ENCODE measurements at places on chromosomes 1 and 21.
A peak's percentile ranks its signal among the peaks of the same experiment; 100 is the strongest.

DNA sequence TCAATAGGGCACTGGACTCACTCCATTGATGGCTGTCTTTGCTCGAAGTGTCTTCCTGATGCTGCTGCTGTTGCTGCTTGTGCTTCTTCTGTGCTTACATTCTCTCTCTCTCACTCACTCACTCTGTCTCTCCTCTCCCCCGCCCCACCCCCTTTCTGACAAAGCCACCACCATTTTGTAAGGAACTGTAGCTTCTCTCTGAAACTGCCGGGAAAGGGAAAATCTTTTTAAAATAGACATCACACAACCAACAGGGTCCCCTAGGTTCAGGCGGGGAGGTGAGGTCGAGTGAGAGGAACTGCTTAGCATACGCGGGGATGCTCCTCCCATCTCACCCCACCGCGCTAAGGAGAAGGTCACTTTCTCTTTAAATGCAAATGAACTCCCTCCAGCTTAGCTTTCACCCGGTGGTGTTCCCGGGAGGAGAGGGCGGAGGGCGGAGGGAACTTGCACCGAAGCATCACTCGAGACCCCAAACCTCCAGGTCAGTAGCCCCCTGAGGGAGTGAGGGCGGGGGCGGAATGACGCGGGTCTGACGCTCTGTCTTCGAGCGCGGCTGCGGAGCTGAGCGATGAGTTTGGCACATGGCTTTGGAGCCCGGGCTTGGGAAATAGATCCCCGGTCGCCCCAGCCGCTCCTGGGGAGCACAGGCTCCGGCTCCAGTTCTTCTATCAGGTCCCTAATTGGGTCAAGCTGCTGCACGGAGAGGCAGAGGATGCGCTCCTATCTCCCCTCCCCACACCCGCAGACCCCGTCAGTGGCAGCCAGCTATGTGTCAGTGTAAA is at the start of gene CCDC28B:
Gene CCDC28B (plus strand): TSS at position 370 of the 785 bp plus-strand sequence. CDS start 1,341 bp downstream, outside the sequence.
- DNase-seq = peak; percentile 73

GRCh38 chr1:215794156-215794555 is 227.1 kb downstream of the KCTD3 start:
- DNase-seq = no peak

GRCh38 chr1:29224356-29224837 is 6.3 kb downstream of the MECR start:
- DNase-seq = no peak

DNA sequence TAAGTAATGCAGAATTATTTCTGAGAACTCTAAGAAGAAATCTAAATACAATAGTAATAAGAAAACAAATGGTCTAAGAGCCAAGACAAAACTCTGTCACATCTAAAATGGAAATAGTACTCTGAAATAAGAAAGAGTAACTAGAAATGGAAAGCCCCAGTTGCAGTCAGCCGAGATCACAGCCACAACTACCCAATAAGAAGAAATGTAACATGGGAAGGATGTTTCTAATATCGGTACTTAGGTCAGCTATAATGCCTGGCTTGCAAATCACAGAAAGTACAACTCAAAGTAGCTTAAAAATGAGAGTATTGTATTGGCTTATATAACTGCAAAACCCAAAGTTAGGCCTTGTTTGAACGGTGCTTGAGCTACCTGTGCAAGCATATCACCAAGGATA is 58.6 kb upstream of the USP25 start:
- no peak for DNase-seq

GRCh38 chr1:93346421-93346993 is 800 bp downstream of the DR1 start:
- peak; percentile 31 for DNase-seq

DNA sequence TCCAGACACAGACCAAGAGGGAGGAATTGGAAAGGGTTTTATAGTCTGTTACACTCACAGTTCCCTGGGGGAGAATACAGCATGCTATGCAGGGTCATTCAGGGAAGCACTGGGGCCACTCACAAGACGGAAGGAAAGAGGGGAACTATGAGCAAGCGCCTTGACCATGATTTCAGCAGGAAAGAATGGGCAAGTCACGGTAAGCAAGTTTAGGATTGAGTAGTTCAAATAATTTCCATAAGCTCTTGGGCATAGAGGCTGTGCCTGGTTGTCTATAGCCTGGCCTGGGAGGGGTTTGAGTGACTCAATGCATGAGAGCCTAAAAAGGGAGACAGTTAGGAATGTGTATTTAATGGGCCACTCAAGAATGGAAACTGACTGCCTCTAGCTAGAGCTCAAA is 176.7 kb downstream of the TTLL7 start:
- no peak for DNase-seq

GRCh38 chr1:171868217-171868803 is 27.0 kb downstream of the DNM3 start:
- no peak for DNase-seq

GRCh38 chr21:16117851-16118590 is 388.2 kb downstream of the USP25 start:
- peak; percentile 62 for DNase-seq

DNA sequence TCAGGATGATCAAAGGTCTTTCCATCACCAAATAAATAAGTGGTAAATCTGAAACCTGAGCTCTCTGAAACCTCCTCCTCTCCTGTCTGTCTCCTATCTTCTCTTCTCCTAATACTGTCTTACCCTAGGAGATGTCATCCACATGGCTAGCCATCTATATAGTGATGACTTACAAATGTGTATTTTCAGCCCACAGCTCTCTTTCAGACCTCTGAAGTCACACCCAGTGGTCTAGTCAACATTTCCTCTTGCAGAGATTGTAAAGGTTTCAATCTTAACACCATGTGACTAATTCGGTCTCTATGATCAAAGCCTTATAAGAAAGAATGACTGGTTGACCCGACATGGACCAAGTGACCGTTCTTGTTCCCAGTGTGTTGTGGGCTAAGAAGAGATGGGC is 63.1 kb upstream of the DPT start:
- no peak for DNase-seq

GRCh38 chr1:17686258-17686657 is 68.9 kb upstream of the ACTL8 start:
- no peak for DNase-seq

GRCh38 chr1:22916471-22916820 is 56.2 kb downstream of the LACTBL1 start:
- peak; percentile 7 for DNase-seq

GRCh38 chr1:69662321-69662720 is 94.6 kb downstream of the LRRC7 start:
- DNase-seq = no peak

DNA sequence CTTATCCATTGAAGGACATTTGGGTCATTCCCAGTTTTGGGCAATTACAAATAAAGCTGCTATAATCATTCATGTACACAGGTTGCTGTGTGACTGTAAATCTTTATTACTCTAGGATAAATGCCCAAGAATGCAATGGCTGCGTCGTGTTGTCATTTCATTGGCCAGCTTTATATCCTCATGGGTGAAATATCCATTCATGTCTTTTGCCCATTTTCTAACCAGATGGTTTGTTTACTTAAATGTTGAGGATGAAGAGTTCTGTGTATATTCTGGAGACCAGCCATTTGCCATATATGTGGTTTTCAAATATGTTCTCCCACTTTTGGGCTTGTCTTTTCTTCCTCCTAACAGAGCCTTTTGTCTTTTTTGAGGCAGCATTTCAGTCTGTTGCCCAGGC is 25.3 kb downstream of the TRIM11 start:
- DNase-seq = no peak

DNA sequence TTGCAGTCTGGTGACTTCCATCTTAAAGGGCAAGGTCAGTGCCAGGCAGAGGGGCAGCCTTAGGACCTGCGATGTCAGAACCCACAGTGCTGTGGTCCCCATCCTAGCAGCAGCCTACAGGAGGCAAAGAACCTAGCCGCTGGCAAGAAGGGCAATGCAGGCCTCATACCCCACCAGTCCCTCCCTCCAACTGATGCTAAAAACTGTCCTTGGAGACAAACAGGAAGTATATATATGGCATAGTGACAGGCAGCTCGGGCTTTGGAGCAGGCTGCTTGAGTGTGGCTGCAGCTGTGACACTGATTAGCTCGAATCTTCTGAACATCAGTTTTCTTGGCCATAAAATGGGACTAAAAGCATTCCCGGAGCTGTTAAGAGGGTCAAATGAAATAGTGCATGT is 156.0 kb upstream of the VAMP3 start:
- DNase-seq = no peak

DNA sequence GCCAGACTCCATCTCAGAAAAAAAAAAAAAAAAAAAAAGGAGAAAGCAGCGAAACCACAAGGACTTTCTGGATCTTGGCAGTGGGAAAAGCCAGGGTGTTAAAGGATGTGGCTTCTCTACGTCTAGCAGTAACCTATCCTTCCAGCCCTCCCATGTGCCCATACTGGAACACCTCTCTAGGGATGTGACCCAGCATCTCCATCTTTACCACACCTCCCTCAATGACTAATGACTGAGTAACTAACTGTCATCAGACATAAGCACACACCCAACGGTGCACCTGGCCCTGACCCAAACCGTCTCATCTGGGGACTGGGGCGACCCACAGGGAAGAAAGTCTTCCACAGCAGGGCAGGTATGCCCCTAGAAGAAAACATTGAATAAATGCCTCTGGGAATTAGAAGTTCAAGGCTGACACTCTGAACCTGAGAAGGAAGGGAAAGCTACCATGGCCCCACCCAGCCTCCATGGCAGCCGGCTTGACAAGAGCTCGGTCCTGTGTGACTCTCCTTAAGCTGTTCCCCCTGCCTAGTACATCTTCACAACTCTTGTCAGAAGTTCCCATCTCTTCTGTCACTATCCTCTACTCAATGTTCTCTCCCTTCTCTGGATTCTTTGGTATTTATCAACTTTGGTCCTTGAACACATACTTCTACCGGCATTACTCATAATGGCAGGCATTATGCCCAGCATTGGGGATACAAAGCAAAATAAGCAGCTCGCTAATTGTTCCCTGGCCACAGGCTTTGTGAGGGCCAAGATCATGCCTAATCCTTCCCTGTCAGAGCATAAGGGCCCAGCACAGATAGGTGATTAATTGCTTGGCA is 14.8 kb upstream of the PAQR6 start:
- peak; percentile 45 for DNase-seq

DNA sequence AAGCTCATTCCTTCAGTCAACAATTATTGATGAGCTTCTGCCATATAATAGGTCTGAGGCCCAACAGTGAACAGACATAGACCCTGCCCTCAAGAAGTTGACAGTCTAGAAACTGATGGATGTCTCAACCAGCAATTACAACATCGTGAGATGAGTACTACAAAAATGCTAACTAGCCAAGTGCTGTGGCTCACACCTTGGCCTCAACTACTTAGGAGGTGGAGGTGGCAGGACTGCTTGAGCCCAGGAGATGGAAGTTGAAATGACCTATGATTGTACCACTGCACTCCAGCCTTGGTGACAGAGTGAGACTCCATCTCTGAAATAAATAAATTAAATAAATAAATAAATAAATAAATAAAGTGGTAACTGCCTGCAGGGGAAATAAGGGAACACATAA is 11.7 kb upstream of the PTP4A2 start:
- DNase-seq = no peak

DNA sequence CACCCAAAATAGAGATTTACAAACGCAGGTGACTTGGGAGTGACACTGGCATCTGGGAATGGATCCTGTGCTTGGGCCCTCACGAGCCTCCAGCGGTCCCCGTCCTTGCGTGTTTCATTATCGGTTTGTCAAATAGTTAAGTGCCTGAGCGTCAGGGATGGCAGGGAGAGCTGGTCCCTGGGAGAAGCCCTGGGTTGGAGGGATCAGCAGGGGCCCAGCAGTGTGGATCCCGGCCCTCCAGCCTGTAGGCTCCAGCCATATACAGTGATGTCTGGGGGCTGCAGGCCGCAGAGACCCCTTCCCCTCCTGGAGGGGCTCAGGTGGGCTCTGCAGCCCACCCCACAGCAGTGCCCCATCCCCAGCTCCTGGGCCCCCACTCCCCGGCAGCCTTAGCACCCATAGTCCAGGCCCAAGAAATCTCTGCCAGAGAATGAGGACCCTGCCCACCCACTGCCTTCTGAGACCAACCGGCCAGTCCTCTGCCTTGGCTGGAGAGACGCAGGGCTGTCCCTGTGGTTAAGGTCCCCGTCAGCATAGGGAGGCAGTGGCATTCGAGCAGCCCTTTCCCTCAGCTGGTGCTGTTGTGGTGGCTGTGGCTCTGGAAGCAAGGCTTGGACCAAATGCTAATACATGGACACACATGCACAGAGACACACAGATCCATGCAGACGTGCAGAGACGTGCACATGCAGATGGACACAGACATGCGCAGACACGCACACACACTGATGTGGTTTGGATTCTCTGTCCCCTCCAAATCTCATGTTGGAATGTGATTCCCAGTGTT is 2.4 kb upstream of the SLC19A1 start:
- DNase-seq = no peak

DNA sequence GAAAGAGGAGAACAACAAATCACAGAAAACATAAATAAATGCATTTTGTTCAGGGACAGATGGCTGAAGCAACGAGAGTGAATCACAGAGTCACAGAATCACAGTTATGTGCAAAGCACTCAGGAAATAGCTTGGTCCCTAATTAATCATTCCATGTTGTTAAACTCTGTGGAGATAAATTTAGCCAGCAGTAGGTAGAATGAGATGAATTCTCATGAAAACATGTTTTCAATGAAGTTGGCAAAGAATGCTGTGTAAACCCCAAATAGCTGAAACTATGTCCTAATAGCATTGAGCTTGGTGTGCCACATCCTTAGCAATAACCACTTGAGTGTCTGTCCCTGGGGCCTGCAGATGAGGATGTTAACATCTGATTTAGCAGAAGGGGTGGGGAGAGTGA is 20.4 kb downstream of the LEPR start:
- peak; percentile 78 for DNase-seq

GRCh38 chr1:25683731-25684130 is 67.1 kb downstream of the MAN1C1 start:
- peak; percentile 40 for DNase-seq

DNA sequence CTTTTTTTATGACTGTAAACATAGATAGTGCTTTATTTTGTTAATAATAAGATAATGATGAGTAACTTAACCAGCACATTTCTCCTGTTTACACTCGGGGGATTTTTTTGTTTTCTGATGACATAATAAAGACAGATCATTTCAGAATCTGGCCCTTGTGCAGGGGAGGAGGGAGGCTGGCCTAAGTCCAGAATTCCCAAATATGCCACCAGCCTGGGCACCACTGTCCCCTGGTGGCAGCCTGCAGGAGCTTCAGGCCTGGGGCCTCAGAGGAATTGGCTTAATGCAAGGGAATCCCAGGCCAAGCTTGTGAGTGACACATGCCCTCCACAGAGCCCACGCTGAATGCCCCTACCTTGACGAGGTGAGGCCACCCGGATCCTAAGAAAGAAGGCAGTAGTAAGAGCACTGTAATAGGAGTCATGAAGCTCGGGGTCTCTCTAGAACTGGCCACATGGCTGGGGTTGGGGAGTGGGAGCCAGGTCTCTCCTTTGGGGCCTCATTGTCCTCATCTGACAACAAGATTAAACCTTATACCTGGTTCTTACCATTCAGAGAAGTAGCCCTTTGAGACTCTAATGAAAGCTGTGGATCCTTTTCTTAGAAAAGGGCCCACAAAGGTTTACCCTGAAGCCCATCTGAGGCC is 24.1 kb downstream of the ETNK2 start:
- peak; percentile 73 for DNase-seq

DNA sequence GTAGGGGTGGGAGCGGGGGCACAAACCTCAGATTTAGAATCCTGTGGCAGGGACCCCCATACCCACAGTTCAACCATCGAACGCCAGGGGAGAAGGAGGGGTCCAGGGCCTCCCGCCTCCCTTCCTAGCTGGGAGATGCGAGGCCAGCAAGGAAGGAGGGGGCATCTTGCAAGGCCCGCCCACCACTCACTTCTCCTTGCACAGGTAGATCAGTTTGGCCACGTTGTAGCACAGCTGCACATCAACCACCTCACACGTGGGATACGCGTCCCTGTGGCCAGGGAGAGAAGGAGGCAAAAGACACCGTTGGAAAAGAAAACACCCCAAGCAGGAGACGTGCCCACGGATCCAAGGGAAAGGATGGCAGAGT is 19.6 kb downstream of the TMEM63A start:
- no peak for DNase-seq

Data from amniotic epithelial cell (primary cell).